Cardiac muscle cell (in vitro differentiated cells and primary cell): ENCODE measurements at places on chromosomes 6 and 20. TPM values are rescaled to one million over a fixed set of nuclear protein-coding genes. Genes with fewer than 3 reads are reported as not detected.
A peak's percentile ranks its signal among the peaks of the same experiment; 100 is the strongest.

The DEFB118 gene
- total RNA-seq = not detected in 2 replicates

The CLDN20 gene
- total RNA-seq = not detected in 2 replicates

DNA sequence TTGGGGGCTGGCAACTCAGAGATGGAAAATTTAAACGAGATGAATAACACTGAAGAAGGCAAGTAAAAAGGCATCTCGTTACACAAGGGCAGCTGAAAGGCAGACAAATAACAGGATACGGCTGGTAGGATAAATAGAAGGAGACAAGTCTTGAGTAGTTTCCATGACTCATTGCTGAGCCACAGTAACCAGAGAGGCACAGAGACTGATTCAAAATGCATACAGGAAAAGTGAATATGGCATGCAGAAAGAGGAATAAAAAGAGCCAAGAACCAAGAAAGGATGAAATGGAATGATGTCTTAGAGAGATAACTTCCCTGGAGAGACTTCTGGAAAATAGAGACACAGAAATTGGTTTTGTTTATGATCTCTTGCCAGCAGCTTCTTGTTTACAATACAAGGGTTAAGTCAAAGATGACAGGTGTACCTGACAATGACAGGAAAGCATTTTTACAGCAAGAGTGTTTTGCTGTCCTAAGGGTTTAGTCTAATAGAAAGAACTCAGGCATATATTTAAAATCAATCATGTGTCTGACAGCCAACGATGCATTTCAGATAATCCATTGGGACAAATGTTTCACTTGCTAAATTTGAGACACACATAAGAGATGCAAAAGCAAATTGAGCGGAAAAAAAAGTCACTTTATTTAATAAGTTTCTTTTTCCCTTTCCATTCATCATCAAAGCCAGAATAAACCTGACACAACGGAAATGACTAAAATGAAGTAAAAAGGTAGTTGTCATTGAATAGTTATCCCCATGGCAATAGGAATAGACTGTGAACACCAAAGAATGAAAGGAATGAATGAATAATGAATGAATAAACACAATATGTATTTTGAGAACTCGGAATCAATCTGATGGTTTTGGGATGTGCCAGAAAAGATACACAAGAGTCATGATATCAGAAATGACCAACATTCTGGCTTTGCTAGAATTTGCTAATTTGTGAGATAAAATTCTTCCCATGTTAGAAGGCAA is 68.0 kb upstream of the KCNQ5 start:
- peak; percentile 80 for DNase-seq
- no peak overlapping the region for H3K4me3 ChIP-seq
- H3K27ac ChIP-seq = no peak overlapping the region
- H3K4me1 ChIP-seq = no peaks in the 10 kb centered on the region
- no peaks in the 10 kb centered on the region for H3K36me3 ChIP-seq

DNA sequence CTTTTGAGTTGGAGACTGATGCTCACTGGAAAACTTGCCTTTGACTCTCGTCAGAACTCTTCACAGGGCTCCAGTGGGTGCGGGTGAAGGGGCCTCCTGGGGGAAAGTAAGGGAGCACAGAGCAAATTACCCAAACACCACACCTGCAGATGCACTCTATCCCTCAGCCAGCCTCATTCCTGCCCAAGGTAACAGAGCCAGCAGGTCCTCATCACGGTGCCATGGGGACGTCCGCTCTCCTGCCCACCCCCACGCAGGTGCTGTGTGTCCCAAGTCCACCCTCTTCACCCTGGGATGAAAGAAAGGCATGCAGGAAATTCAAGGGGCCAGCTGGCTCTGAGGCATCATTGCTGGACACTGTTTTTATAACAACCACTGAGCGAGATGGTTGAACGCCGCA is 269.0 kb downstream of the SMOC2 start:
- DNase-seq = no peak
- no peak overlapping the region for H3K27ac ChIP-seq
- H3K4me3 ChIP-seq = no peak overlapping the region
- no peaks in the 10 kb centered on the region for H3K4me1 ChIP-seq
- H3K27me3 ChIP-seq = no peaks in the 10 kb centered on the region

The MUC21 gene
- not detected in 2 replicates for total RNA-seq

DNA sequence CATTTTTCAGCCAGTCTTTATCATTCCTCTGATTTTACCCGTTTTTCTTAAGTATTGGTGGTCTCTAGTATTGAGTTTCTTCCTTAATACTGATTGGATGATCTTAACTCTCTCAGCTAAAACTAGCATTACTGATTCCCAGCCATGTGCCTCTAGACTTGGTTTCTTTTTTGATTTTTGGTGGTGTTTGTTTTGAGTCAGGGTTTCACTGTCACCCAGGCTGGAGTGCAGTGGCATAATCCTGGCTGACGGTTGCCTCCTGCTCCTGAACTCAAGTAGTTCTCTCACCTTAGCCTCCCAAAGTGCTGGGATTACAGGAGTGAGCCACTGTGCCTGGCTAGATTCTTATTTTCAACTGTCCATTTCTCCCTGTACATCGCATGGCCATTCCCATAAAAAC is 24.9 kb downstream of the DPPA5 start:
- H3K4me3 ChIP-seq = no peak overlapping the region
- H3K27me3 ChIP-seq = no peaks in the 10 kb centered on the region
- no peaks in the 10 kb centered on the region for H3K4me1 ChIP-seq
- no peaks in the 10 kb centered on the region for H3K36me3 ChIP-seq
- no peak overlapping the region for H3K27ac ChIP-seq
- DNase-seq = no peak

DNA sequence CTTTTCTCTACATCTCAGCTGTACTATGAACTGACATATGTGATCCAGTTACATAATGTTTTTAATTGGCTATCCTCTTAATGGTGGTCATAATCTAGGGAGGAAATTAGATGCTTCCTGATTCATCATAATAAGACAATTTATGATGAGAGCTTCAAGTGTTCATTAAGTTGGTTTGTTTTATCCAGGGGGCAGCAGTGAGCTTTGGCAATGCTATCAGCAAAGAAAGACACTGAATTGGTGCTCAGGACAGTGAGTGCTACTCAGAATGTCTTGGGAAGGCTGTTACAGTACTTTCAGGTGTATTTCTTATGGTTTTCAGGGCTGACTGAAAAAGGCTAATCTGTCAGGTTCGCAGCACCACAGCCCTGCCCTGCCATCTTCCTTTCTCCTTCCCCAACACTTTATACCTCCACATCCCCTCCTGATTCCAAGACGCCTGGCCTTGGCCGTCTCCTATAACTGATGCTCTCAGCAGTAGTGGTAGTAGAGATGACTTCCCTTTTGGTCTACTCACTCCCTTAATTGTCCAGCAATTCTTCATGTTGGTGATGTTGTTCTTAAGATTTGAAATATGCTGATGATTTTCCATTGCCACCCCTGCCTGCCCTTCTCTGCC is 67.0 kb upstream of the TNFAIP3 start:
- H3K27ac ChIP-seq = peak overlapping the region; percentile 87
- H3K4me1 ChIP-seq = peaks cover 25% of the 10 kb centered on the region
- no peaks in the 10 kb centered on the region for H3K27me3 ChIP-seq
- H3K36me3 ChIP-seq = no peaks in the 10 kb centered on the region
- no peak overlapping the region for H3K4me3 ChIP-seq

GRCh38 chr6:98747273-98747672 is 87.1 kb upstream of the POU3F2 start:
- H3K36me3 ChIP-seq = no peaks in the 10 kb centered on the region
- no peak overlapping the region for H3K27ac ChIP-seq
- DNase-seq = no peak
- H3K4me3 ChIP-seq = no peak overlapping the region

DNA sequence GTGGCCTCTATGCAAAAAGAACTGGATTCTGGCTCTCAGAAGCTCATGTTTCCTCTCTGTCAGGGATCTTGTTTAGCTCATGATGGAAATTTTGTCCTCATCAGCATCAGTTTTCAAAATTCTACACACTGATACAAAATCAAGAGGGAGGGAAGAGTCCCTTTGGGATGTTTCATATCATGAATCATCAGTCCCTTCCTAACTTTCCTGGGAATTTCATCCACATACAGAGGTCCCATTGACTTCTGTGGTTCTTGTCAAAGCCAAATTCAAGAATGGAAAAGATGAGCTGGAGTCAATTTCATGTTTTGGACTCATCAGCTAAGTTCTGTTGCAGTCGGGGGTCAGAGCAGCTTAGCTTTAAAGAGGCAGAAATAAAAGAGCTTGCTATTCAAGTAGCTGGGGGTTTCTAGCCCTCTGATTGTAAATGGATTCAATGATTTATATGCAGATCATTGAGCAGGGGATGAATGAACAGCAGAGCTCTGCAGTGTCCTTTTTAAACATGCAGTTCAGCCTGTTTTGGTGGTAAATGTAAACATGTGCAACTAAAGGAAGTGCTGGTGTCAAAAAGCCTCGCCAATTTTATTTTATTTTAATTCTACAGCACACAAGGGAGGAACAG is 21.3 kb upstream of the TMEM14A start:
- H3K36me3 ChIP-seq = no peaks in the 10 kb centered on the region
- no peaks in the 10 kb centered on the region for H3K4me1 ChIP-seq
- no peak for DNase-seq
- H3K27ac ChIP-seq = no peak overlapping the region
- no peak overlapping the region for H3K4me3 ChIP-seq
- no peaks in the 10 kb centered on the region for H3K27me3 ChIP-seq

DNA sequence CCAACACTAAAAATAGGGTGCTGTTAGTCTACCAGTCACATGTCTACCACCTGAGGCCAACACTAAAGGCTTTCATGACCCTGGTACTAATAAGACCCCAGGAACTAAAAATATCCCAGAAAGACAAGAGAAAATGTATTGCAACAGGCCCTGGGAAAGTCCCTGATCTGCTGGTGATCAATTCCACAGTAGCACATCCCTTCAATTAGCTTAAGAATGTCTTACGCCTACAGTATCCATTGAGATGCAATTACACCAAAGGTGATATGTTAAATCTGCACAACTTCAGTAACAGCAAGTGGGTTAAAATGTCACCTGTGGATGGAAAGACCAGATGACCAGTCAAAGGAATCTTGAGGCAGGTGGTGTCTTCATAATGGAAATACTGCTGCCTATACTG is 3.1 kb downstream of the SEMG1 start:
- H3K27me3 ChIP-seq = peaks cover 5% of the 10 kb centered on the region
- H3K36me3 ChIP-seq = no peaks in the 10 kb centered on the region
- H3K4me3 ChIP-seq = no peak overlapping the region
- H3K27ac ChIP-seq = no peak overlapping the region
- no peak for DNase-seq
- H3K4me1 ChIP-seq = no peaks in the 10 kb centered on the region

The ZSCAN9 gene
- total RNA-seq = 18.6 and 21.8 TPM in 2 replicates

The LINC00237 gene
- not detected in 2 replicates for total RNA-seq

The THEMIS gene
- total RNA-seq = not detected in 2 replicates

The CDH22 gene
- not detected in 2 replicates for total RNA-seq

DNA sequence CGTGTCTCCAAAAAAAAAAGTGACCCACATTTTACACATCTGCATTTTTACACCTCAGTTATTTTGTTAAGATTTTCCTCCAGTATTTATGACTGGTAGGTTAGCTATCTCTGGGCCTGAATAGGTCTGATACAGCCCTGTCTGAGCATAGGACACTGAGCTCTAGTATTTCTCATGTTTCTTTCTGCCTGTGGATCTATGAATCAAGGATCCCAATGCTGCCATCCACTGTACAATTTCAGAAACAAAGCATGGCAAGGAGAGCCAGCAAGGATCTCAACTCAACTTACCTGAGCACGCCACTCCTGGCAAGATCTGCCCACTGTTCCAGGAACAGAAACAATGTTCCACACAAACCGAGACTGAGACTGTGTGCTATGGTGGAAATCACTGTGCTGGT is 36.4 kb upstream of the ENPP5 start:
- no peaks in the 10 kb centered on the region for H3K4me1 ChIP-seq
- H3K36me3 ChIP-seq = no peaks in the 10 kb centered on the region
- H3K27ac ChIP-seq = no peak overlapping the region
- no peak for DNase-seq
- no peaks in the 10 kb centered on the region for H3K27me3 ChIP-seq

The RSPO3 gene
- total RNA-seq = 53.9 and 88.0 TPM in 2 replicates

The DUSP15 gene
- 20.3 and 23.6 TPM in 2 replicates for total RNA-seq

GRCh38 chr20:15848126-15848525 is 725.1 kb downstream of the KIF16B start:
- no peaks in the 10 kb centered on the region for H3K4me1 ChIP-seq
- H3K27me3 ChIP-seq = no peaks in the 10 kb centered on the region
- H3K36me3 ChIP-seq = no peaks in the 10 kb centered on the region
- no peak overlapping the region for H3K27ac ChIP-seq
- no peak for DNase-seq
- H3K4me3 ChIP-seq = no peak overlapping the region

The FOXP4 gene
- total RNA-seq = 24.5 and 29.0 TPM in 2 replicates

The MTFR2 gene
- total RNA-seq = 1.3 and 4.9 TPM in 2 replicates

DNA sequence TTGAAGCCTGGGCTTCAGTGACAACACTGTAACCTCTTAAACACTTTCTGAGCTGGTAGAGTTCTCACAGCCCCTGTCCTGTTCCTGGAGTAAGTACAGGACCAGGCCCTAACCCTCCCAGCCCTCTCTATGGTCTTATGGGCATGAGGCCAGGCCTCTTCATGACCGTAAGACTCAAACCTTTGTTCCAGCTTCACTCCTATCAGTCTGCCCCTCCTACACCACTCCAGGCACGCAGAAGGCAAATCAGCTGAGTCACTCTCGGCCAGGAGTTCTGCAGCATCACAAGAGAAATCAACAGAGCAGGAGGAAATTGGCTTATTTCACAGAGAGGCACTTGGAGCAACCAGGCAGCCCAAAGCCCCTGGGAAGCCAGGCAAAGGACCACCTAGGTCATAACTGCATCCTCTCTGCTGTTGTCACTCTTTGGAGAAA is 25.3 kb upstream of the CHD6 start:
- H3K36me3 ChIP-seq = no peaks in the 10 kb centered on the region
- H3K4me3 ChIP-seq = no peak overlapping the region
- no peaks in the 10 kb centered on the region for H3K4me1 ChIP-seq
- no peak overlapping the region for H3K27ac ChIP-seq
- DNase-seq = peak; percentile 38

DNA sequence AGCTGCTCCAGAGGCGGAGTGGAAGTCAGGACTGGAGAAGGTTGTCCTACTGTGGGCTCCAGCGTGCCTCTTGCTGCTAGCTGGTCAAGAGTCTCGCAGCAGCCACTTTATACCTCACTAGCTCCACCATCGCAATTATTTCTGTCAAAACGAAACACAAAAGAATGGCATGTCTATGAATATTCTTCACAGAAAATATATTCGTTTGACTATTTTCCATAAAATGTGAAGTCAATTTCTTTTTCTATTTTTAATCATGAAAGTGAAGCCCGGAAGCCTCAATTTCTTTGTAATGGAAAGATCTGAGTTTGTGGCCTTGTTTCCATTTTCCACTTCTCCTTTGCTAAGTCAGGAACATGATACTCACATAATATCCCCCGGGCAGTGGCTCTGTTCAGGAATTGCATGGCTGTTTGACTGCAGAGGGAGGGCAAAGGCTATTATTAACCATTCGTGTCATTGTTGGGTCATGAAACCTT is 51.7 kb downstream of the DTD1 start:
- no peaks in the 10 kb centered on the region for H3K27me3 ChIP-seq
- no peaks in the 10 kb centered on the region for H3K36me3 ChIP-seq

The CAP2 gene
- 95.7 and 106 TPM in 2 replicates for total RNA-seq

The COL19A1 gene
- total RNA-seq = 0.11 and 0.27 TPM in 2 replicates

The HLA-DMA gene
- 1.8 and 2.9 TPM in 2 replicates for total RNA-seq
